NCI-H187 (cell line): ENCODE measurements at places on chromosomes 4 and X.

GRCh38 chr4:129378364-129378763, 282.4 kb downstream of the C4orf33 start:
- peak; percentile 72 for DNase-seq

DNA sequence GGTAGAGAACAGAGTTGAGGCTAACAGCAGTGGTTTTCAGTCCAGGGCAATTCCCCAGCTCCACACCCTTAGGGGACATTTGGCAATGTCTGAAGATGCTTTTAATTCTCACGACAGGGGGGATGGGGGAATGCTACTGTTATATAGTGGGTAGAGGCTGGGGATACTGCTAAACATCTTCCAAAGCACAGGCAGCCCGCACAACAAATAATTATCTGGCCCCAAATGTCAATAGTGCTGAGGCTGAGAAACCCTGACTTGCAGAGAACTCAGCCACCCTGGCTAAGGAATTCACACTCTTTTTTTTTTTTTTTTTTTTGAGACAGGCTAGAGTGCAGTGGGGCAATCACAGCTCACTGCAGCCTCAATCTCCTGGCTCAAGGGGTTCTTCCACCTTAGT, 60.6 kb downstream of the POLR2B start:
- DNase-seq: no peak

DNA sequence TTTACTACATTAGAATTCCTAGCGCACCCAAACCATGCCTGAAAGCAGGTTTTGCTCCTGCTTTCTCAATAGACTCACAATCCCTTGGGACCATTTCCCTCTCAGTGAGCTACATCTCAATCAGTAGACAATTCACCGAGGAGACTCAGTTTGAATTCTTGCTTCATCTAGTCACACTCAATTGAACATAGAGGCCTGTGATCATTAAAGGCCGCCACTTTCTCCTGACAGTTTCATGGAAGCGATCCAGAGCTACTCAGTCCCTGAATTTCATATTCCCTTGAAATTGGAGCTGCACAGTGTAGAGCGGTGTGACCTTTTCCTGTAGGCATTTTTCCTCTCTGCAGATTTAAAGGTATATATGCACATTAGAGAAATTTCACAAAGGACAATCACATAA, 193.9 kb upstream of the SPOCK3 start:
- peak; percentile 2 for DNase-seq

GRCh38 chrX:120824021-120824420, 51.6 kb downstream of the CT47B1 start:
- DNase-seq: no peak

GRCh38 chr4:95548738-95549245, at the start of gene UNC5C:
UNC5C (minus strand) TSS chr4:95548973.
- no peak for DNase-seq

- DNase-seq: no peak
These were observed 45.7 kb downstream of the TRIM61 start for GRCh38 chr4:164931551-164932324.

- DNase-seq: no peak
These were observed 92.2 kb upstream of the RAPGEF2 start for GRCh38 chr4:159010563-159011260.

DNA sequence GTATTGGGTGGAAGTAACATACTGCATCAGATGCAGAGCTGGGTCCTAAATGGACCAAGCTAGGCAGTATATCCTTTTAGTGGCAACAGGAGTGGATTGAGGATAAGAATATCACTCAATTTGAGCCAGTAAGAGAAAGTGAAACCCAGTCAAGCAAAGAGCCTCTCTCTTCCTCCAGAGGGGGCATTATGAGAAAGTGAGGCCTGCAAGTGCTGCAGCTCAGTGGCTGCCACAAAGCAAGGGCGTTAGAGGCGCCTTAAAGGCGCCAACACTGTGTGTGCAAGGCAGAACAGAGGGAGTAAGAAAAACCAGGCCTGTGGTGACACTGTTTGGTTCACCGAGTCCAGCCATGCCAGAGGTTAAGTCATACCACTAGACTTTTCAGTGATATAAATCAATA, 17.5 kb downstream of the STX18 start:
- DNase-seq: no peak

- no peak for DNase-seq
These were observed 162.4 kb upstream of the GYPA start for GRCh38 chr4:144302704-144303536.

DNA sequence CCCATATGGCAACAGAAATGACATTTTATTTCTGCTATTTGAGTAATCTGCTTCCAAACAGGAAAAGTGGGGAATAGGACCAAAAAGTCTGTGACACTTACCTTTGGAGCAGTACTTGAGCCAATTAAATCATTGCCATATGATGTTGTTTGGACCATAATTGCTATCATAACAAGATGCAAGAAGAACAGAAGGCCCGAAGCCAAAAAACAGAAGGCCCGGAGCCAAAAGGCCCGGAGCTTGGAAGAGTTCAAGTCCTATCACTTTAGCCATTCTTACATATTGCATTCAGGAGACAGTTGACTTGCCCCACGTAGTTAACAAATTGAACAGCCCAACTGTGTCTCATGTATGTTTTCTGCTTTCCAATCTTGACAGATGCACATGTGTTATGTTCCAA, 285.6 kb downstream of the ARHGAP24 start:
- DNase-seq: no peak
